ENCODE measurements at places on chromosomes 7 and 10.
A peak's percentile ranks its signal among the peaks of the same experiment; 100 is the strongest.

GRCh38 chr10:7908541-7909210, 90.4 kb downstream of the TAF3 start:
- DNase-seq, result no peak

- no peak for DNase-seq
Measured at GRCh38 chr10:60388709-60389301, 870 bp downstream of the ANK3 start.

DNA sequence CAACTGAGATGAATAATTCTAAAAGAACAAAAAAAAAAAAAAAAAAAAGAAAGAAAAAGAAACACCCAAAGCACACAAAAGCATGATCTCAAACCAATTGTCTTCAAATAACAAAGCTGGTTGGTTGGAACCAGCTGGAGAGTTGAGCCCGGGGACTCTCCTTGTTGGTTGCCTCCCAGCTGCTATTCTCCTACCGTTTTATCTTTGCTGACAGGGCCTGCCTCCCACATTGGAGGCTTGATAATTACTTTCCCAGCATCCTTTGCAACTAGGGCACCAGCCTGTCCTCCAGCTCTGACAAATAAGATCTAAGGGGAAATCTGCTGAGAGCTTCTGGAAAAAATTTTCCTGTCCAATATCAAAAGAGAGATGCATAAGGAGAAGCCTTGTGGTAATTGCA, 6.8 kb downstream of the PON1 start:
- no peak for DNase-seq

- DNase-seq, result no peak
Measured at GRCh38 chr7:94434042-94434441, 39.3 kb downstream of the COL1A2 start.

GRCh38 chr10:6722616-6723004, 142.5 kb upstream of the PRKCQ start:
- no peak for DNase-seq

GRCh38 chr10:31041011-31041410, 9.3 kb upstream of the ZNF438 start:
- no peak for DNase-seq

- DNase-seq, result no peak
Measured at GRCh38 chr10:44864051-44864450, 47.1 kb upstream of the TMEM72 start.

GRCh38 chr7:2821842-2822507, 22.1 kb downstream of the GNA12 start:
- DNase-seq, result no peak

DNA sequence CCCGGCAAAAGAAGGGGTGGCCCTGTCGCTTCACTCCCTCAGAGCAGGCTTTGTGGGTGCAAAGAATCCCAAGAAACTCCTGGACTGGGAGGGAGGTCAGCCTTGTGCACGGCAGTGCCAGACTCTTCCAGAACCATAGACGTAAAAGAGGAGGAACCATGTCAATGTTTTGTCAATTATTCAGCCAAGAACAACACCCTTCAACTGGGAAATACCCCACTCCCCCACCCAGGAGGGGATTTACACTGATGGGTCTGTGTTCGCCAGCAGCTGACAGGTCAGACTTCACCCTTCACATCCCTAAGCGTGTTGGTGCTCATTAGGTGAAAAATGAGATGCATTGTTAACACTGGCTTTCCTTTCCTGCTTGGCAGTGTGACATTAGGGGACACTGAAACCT, 116.8 kb upstream of the BMPER start:
- no peak for DNase-seq

- no peak for DNase-seq
Measured at GRCh38 chr10:6314620-6315205, 112.0 kb downstream of the PFKFB3 start.

- peak; percentile 25 for DNase-seq
Measured at GRCh38 chr7:102286237-102287110, at the start of gene SH2B2. Gene SH2B2, plus strand, starts transcription at chr7:102286868. Its CDS starts 13,683 bp downstream, at chr7:102300551.
